ENCODE measurements at places on chromosomes 3 and 15.
A peak's percentile ranks its signal among the peaks of the same experiment; 100 is the strongest.

DNA sequence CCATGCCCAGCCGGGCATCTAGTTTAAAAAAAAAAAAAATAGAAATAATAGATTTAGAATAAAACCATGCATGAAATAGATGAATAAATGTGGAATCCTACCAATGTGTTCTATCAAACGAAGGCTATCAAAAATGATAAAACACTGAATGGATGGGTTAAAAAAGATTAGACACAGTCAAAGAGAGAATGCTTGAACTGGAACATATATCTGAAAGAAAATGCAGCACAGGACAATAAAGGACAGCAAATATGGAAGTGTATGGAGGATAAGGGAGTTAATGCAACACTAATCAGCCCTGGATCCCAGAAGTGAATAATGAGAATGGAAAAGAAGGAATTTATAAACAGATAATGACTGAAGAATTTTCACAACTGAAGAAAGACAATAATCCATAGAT lies 571.7 kb downstream of the GRM7 start:
- DNase-seq, result no peak

GRCh38 chr3:172029425-172030098 lies 9.8 kb upstream of the FNDC3B start:
- no peak for DNase-seq

DNA sequence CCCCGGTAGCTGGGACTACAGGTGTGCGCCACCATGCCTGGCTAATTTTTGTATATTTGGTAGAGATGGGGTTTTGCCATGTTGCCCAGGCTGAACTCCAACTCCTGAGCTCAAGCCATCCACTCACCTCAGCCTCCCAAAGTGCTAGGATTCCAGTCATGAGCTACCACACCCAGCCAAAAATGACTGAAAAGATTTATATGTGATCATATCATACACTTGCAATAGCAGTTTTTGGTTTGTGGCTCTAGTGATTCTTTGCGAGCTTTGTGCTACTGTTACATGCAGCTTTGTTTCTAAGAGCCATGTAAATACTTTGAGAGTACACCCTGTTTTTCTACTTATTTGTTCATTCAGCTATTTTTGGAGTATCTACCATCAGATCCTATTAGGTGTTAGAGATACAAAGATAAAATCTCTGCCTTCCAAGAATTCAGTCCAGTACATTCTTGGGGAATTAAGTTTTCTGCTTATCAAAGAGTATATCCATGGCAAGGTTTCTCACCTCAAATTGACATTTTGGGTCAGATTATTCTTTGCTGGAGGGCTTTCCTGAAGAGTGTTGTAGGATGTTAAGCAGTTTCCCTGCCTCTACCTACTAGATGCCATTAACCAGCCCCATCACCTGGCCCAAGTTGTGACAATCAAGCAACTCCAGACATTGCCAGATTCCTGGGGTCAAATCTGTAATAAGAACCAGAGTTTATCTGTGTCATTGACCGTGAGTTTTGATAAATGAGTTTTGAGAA lies 15.0 kb downstream of the SNAP23 start:
- DNase-seq, result no peak

GRCh38 chr15:87610366-87610765 lies 646.2 kb downstream of the NTRK3 start:
- DNase-seq, result no peak

GRCh38 chr3:46019707-46020106 lies 7.6 kb downstream of the XCR1 start:
- DNase-seq, result no peak

- DNase-seq, result no peak
Observed at GRCh38 chr3:42072831-42073301, 18.3 kb upstream of the TRAK1 start.

- no peak for DNase-seq
Observed at GRCh38 chr3:46948830-46949671, 27.5 kb downstream of the CCDC12 start.

DNA sequence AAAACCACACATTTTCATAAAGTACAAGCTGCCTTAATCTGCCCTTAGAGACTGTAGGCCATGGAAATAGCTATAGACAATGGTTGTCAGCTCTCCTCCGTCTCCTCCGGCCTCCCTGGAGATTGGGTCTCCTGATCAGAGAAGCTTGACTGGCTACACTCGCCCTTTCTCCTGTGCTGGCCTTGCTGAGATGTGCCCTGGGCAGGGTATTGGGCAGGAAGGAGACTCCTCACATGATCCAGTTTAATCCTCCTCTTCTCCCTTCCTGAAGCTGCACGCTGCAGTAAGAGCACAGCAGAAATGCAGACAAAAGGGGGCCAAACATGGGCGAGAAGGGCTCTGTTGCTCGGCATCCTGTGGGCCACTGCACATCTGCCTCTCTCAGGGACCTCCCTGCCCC lies at the start of gene SLC24A5:
Gene SLC24A5 (plus strand): TSS at position 246 of the 400 bp plus-strand sequence. CDS start 55 bp downstream, at position 301.
- DNase-seq, result no peak

DNA sequence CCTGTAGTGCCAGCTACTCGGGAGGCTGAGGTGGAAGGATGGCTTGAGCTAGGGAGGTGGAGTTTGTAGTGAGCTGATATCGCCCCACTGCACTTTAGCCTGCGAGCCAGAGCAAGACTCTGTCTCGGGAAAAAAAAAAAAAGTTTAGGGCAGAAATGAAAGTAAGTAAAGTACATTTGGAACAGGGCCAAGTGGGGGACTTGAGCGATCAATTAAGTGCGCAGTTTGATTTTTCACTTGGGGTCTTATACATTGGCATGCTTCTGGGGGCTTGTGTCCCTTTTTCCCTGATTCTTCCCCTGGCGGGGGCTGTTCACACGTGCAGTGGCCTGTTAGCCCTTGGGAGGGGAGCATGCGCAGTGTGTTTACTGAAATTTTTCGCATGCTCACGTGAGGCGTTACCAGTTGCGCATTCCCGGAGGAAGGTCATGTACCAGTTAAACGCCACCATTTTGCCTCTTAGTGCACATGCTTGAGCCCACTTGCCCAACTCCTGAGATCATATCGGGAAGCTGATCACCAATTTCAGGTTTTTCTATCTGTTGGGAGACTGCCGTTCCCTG lies 42.0 kb downstream of the GALNT15 start:
- no peak for DNase-seq

GRCh38 chr3:123388811-123389627 lies 59.9 kb downstream of the ADCY5 start:
- no peak for DNase-seq

DNA sequence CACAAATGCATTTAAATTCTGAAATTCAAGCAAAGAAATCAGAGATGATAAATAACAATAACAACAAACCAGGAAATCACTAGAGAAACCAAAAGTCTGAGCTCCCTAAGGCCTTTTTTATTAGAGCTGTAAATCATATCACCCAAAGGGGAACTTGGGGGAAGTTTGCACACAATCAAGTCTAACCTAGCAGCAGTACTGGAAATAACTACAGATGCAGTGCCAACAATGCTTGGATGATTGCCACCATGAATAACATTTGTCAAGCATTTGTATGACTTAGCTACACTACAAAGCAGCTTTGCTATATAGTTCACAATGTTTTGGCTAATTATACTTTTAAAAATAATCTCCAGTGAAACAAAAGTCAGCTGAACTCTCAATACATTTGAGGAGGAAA lies 27.8 kb downstream of the SHQ1 start:
- DNase-seq, result peak; percentile 72

DNA sequence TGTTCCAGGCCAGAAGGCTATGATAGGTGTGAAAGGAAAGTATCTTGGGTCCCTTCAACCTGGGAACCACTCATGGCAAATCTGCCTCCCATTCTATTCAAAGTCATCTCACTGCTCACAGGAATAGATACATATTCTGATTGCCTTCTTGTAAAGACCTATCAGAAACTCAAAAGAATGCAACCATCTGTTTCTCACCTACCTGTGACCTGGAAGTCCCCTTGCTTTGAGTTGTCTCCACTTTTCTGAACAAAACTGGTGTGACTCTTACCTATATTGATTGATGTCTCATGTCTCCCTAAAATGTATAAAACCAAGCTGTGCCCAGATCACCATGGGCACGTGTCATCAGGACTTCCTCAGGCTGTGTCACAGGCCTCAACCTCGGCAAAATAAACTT lies 1149.3 kb downstream of the NSUN3 start:
- no peak for DNase-seq

- no peak for DNase-seq
Observed at GRCh38 chr3:127387119-127387518, 99.3 kb upstream of the PRR20G start.

- peak; percentile 22 for DNase-seq
Observed at GRCh38 chr3:170128259-170128976, 53.1 kb downstream of the PHC3 start.

GRCh38 chr3:61922118-61922517 lies 360.7 kb downstream of the PTPRG start:
- DNase-seq, result no peak

GRCh38 chr15:62254137-62254934 lies 89.3 kb upstream of the C2CD4B start:
- no peak for DNase-seq

DNA sequence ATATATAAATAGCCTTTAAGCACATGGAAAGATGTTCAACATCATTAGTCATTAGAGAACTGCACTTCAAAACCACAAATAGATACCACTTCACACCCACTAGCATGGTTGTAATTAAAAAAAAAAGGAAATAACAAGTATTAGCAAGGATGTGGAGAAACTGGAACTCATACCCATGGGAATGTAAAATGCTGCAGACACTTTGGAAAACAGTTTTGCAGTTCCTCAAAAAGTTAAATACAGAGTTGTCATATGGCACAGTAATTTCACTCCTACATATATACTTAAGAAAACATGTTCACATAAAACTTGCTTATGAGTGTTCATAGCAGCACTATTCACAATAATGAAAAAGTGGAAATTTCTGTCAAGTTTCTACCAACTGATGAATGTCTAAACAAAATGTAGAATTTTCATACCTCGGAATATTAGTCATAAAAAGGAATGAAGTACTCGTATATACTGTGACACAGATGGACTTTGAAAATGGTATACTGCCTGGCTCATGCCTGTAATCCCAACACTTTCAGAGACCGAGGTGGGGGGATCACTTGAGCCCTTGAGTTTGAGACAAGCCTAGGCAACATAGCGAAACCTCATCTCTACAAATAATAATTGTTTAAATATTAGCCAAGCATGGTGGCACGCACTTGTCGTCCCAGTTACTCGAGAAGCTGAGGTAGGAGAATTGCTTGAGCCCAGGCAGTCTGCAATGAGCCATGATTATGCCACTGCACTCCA lies 28.1 kb downstream of the BCL2A1 start:
- DNase-seq, result no peak

DNA sequence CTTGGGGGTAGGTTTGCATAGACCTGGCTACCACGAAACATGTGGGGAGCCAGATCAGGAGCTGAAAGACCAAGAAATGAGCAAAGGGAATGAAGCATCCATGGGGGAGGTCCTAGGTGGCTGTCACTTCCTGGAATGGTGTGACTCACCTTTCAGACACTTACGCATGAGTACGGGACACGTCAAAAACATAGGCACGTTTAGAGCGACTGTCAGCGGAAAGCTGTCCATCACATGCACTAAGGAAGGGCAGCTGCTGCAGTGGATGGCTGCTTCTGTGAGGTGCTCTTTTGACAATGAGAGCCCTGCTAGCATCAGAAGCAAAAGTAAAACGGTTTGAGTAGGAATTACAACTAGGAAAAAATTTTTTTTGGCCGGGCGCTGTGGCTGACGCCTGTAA lies 244.6 kb upstream of the CCDC54 start:
- no peak for DNase-seq

DNA sequence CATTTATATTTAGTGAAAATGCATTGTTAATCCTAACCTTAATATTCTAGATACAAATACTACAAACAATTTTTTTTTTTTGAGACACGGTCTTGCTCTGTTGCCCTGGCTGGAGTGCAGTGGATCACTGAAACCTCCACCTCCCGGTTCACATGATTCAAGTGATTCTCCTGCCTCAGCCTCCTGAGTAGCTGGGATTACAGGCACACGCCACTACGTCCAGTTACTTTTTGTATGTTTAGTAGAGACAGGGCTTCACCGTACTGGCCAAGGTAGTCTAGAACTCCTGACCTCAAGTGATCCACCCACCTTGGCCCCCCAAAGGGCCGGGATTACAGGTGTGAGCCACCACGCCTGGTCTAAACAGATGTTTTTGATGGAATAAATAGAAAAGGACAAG lies 361.5 kb upstream of the NECTIN3 start:
- no peak for DNase-seq

GRCh38 chr3:188470508-188471130 lies 316.7 kb downstream of the LPP start:
- DNase-seq, result no peak

DNA sequence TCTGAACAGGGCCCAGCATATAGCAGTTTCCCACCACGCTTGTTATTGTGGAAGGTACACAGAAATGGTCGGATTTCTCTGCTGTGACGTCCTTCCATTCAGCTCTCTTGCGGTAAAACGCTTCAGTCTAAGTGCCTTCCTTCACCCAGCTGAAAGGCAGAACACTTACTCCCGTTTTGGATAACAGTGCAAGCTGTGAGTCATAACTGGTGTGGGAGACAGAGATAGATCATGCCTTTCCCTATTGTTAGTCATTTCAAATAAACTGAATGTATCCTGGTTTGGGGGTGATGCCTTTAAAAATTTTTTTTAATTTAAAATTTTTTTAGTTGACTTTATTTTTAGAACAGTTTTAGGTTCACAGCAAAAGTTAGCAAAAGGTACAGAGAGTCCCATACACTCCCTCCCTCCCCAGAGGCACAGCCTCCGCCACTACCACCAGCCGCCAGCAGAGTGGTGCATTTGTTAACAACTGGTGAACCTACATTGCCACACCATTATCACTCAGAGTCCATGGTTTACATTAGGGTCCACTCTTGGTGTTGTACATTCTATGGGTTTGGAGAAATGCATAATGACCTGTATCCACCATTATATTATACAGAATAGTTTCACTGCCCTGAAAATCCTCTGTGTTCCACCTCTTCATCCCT lies 94.9 kb upstream of the NSMCE3 start:
- no peak for DNase-seq

- DNase-seq, result no peak
Observed at GRCh38 chr15:101784644-101785043, 18.7 kb upstream of the OR4F6 start.

DNA sequence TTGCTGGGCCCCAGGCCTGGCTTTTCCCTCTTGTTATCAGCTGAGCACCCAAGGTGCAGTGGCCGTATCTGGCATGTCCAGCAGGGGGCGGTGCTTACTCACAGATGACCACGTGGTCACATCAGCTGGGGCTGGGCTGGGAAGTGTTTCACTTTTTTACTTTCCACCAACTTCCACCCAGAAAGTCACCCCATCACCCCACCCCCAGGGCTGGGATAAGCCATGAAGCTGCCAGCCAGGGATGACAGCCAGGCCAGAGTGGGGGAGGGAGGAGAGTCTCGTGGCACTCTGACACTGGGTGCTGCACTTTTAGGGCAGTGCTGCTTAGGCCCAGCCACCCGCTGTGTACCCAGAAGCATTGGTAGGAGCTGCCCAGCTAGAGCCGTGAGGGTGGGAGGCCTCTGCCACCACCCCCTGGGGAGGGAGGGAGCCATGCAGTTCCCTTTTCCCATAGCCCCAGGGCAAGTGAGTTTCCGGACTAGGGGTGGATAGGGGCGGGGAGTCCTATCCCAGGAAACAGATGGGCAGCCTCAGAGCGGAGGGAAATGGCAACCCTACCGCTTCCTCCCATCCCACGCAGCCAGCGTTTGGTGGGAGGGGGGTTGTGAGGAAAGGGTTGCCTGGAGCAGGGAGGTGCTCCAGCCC lies 6.1 kb downstream of the PPCDC start:
- peak; percentile 83 for DNase-seq

GRCh38 chr3:88282528-88283241 lies 132.9 kb downstream of the C3orf38 start:
- no peak for DNase-seq

GRCh38 chr3:71551311-71551919 lies 32.1 kb downstream of the FOXP1 start:
- DNase-seq, result no peak

All from globus pallidus (tissue), 1 donor.